Activated CD4-positive, alpha-beta T cell treated with anti-CD3 and anti-CD28 coated beads, Interleukin-2, amount 10 ng/mL, durations not matched to agents 7 days and 5 days (primary cell): ENCODE measurements at places on chromosomes 12 and 14. TPM values are rescaled to one million over a fixed set of nuclear protein-coding genes. Genes with fewer than 3 reads are reported as not detected.

Gene LLPH
- 38.6 TPM for total RNA-seq

Gene THAP2
- total RNA-seq: 7.1 TPM

- DNase-seq: no peak
These were observed 61.6 kb downstream of the KDM2B start for GRCh38 chr12:121519227-121519626.

- no peak for DNase-seq
These were observed 1.3 kb upstream of the SETD1B start for GRCh38 chr12:121802485-121802842.

- DNase-seq: no peak
These were observed 172.8 kb downstream of the ETV6 start for GRCh38 chr12:11822081-11822834.
